Foreskin keratinocyte (primary cell): ENCODE measurements at places on chromosomes 13 and 19. TPM values are rescaled to one million over a fixed set of nuclear protein-coding genes. Genes with fewer than 3 reads are reported as not detected.
A peak's percentile ranks its signal among the peaks of the same experiment; 100 is the strongest.

- DNase-seq: no peak
Measured at GRCh38 chr19:913080-913748, at the start of gene R3HDM4. R3HDM4 (minus strand) TSS chr19:913219; CDS start chr19:913157, 62 bp downstream.

GRCh38 chr13:110415669-110416068 is 108.6 kb downstream of the COL4A2 start:
- DNase-seq: peak; percentile 69

Gene C19orf85
- not detected in 2 replicates for total RNA-seq

GRCh38 chr13:77219401-77219800 is 107.5 kb downstream of the MYCBP2 start:
- no peak for DNase-seq

- DNase-seq: no peak
Measured at GRCh38 chr13:50344717-50345116, 329.5 kb downstream of the KCNRG start.

GRCh38 chr19:3348042-3348441 is 18.3 kb upstream of the NFIC start:
- DNase-seq: no peak

Gene LGALS4
- total RNA-seq: 0.20 TPM in 1 of 2 replicates, not detected in the other

GRCh38 chr19:48258350-48258749 is 2.6 kb upstream of the CARD8 start:
- DNase-seq: no peak

GRCh38 chr13:78650717-78651083 is 8.3 kb downstream of the OBI1 start:
- DNase-seq: no peak

GRCh38 chr13:49679246-49679645 is 12.0 kb downstream of the EBPL start:
- DNase-seq: no peak

Gene PRR19
- total RNA-seq: 1.4 and 1.5 TPM in 2 replicates

Gene FUT2
- total RNA-seq: 3.6 and 3.7 TPM in 2 replicates

- DNase-seq: no peak
Measured at GRCh38 chr13:51785712-51786424, 18.1 kb downstream of the DHRS12 start.

DNA sequence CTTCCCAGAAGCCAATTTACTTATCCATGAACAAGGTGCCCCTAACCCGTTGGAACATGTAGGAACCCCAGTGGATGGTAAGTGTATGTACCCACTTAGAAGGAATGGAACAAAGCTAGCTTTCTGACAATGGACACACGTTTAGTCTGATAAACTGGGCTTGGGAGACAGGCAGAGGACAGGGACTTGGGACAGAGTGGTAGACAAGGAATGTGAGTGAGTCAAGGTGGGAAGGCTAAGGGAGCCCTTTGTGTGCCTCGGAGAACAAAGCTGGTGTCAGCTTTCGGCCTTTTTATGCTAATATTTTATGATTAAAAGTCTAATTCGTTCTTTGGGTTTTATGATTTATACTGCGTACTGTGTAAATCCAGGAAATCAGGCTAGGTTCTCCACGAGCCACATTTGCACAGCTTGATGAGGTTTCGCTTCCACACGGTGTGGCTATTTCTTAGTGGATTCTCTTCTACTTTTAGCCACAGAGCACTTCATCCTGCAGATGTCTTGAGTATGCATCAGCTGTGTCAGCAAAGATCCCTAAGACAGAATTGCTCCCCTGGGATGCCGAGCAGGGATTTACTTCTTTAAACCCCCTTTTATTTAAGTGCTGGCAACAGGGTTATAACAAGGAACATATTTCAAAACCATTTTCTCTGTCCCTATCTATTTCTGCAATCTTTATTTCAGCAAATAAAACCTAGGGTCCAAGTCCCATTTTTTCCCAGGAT is 258.5 kb downstream of the DLEU7 start:
- no peak for DNase-seq

DNA sequence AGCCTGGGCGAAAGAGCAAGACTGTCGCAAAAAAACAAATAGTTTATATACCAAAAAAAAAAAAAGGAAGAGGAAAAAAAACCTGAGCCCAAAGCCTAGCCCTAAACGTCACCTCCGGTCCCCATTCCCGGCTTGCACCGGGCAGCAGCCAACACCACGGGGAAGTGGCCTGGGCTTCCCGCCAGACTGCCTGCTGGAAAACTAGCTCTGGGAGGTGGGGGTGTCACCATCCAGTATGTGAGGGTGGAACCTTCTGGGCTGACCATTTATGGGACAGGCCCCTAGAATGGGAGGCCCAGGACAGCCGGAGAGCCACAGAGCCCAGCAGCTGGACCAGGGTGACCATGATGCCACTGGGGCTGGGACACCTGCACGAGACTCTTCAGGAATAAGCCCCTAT is 37.3 kb downstream of the IL12RB1 start:
- DNase-seq: no peak

DNA sequence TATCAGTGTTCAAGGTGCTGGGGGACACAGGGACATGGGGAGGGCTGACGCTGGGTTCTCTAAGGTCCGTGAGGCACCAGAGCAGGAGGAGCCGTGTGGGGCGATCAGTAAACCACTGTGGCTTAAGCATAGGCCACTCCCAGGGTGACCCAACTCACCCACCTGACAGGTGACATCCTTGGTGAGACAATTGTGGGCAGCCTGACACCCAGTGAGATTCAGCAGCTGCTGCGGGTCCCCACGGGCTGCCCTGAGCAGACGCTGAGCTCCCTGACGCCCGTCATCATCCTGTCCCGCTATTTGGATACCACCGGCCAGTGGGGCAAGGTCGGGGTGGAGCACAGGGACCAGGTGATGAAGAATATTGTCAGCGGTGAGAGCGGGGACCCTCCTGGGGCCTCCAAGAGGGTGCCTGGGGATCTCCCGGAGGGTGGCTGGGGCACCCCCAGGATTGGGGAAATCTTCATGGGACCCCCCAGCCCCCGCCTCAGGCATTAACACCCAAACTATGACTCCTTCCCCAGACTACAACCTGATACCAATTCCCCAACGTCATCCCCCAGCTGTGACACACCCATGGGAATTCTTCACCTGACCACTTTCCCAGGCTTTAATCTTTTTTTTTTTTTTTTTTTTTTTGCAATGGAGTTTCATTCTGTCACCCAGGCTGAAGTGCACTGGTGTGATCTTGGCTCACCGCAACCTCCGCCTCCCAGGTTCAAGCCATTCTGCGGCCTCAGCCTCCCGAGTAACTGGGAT is 33.3 kb upstream of the SHFL start:
- no peak for DNase-seq

- DNase-seq: no peak
Measured at GRCh38 chr19:5851302-5851701, at the start of gene FUT3. FUT3 (minus strand) TSS chr19:5851449.

DNA sequence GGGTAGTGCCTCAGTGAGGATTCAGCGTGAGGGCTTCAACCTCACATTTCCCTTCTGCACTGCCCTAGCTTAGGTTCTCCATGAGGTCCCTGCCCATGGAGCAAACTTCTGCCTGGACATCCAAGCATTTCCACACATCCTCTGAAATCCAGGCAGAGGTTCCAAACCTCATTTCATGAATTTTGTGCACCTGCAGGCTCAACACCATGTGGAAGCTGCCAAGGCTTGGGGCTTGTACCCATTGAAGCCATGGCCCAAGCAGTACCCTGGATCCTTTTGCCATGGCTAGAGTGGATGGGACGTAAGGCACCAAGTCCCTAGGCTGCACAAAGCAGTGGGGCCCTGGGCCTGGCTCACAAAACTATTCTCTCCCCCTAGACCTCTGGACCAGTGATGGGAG is 877.1 kb upstream of the KLHL1 start:
- no peak for DNase-seq
